ENCODE measurements at places on chromosomes 1 and 21. TPM values are rescaled to one million over a fixed set of nuclear protein-coding genes. Genes with fewer than 3 reads are reported as not detected.

The ETV3L gene
- not detected for total RNA-seq

The CDK18 gene
- 3.7 TPM for total RNA-seq

The CASQ2 gene
- 21.9 TPM for total RNA-seq

The FASLG gene
- total RNA-seq, result not detected

The AMY1A gene
- total RNA-seq, result not detected

The NEK2 gene
- 6.1 TPM for total RNA-seq

DNA sequence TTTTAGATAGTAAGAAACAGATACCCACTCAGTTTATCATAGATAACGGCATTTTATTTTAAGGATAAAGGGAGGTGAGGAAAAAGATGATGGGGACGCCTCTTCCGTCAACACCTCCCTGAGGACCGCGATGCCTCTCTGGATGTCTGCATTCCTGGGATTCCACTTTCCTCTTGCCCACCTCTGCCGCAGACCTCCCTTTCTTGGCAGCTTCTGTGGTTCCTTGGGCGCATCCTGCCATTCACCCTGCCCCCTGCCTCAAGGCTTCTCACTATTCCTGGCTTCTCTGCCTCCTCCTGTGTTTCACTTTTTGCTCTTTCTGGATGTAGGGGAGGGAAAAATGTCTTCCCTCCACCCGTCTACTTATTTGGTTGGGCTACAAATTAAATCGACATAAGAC lies 19.9 kb downstream of the HUNK start:
- DNase-seq, result no peak

- DNase-seq, result peak; percentile 87
Observed at GRCh38 chr1:173122958-173123852, 72.5 kb upstream of the TNFSF18 start.

DNA sequence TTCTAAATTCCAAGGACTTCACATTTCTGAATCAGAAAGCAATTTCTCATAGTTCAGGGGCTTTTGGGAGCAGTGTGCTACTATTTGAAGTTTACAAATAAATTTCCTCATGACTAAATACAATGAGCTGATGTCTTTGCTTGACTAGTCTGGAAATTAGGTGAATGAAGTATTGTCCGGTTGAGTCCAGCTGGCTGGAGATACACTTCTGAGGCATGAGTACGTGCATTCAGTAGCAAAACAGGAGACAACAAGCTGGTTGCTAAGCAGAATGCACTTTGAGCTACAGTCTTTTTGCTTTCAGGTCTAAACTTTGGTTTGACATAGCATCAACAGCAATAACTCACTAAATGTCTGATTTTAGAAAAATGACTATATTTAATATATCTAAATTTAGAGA lies 27.1 kb downstream of the ZNHIT6 start:
- DNase-seq, result no peak
